ENCODE measurements at places on chromosomes 6 and 20.

- no peak for DNase-seq
Observed at GRCh38 chr20:36098364-36098763, 56.2 kb upstream of the EPB41L1 start.

DNA sequence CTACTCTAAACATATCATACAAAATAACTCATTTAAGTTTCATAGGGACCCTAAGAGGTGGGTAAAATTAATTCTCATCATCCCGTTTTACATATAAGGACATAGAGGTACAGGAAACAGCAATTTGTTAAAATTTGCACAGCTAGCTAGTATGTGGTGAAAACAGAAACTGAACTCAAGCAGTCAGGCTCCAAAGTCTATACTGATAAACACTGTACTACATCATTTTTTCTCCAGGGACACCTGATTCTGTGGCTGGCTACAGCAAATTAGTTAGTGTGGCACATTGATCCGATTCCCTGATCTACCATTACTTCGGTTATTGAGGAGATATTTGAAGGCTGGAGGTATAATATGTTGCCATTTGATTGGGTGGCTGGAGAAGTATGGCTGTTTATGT is 36.2 kb upstream of the E2F3 start:
- no peak for DNase-seq

DNA sequence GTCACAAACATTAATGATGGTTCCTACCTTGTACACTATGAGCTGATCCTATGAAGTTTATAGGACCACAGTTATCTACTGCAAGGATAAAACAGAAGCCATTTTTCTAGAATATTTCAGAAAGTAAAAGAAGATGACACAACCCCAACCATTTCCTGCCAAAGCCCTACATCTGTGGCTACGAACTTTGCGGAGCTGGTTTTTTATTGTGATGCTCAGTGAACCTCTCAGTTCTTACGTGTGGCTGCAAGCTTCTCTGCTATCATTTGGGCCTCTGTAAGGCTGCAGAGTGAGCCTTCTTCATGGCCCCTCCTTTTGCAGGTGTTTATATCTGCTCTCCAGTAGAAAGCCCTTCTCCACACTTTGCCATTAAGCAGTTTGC is 17.8 kb upstream of the TAGAP start:
- DNase-seq, result no peak

DNA sequence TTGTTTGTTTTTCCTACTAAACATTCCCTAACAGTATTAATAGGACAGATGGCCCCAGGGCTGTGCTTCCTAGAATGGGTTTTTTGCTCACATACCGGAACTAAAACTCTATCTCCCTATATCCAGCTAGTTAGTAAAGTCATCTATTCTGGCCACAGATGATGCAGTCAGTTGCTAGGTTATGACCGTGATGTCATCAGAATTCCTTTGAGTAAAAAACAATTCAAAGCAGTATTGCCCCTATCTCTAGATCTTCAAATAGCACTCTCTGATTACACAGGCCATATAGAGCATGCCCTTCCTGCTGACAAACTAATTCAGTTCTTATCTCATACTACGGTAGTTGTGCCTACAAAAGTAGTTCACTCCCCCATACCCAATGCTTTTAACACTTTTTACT is 17.9 kb upstream of the ZNF451 start:
- no peak for DNase-seq

- no peak for DNase-seq
Observed at GRCh38 chr6:167164261-167164660, 6.5 kb upstream of the GPR31 start.

All from HAP-1 (cell line).